NB4 (cell line): ENCODE measurements at places on chromosomes 3 and 15.
A peak's percentile ranks its signal among the peaks of the same experiment; 100 is the strongest.

GRCh38 chr3:97960993-97961766 is 11.1 kb downstream of the RIOX2 start:
- no peak for DNase-seq

DNA sequence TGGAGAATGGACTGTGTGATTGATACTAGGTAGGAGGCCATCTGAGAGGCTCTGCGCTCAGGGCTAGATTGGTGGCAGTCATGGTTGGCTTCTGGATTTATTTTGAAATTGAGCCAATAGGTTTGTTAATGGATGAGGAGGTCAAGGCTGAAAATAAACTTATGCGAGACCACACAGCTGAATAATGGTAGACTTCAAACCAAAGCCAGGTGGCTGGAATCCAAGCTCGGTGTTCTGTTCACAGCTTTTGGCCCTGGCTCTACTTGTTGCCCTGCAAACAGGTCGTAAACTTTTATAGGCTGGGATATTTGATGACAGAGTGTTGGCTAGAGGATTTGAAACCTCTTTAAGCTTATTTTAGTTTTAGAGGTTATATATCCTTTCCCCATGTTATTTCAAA is 160.4 kb downstream of the CHL1 start:
- no peak for DNase-seq

DNA sequence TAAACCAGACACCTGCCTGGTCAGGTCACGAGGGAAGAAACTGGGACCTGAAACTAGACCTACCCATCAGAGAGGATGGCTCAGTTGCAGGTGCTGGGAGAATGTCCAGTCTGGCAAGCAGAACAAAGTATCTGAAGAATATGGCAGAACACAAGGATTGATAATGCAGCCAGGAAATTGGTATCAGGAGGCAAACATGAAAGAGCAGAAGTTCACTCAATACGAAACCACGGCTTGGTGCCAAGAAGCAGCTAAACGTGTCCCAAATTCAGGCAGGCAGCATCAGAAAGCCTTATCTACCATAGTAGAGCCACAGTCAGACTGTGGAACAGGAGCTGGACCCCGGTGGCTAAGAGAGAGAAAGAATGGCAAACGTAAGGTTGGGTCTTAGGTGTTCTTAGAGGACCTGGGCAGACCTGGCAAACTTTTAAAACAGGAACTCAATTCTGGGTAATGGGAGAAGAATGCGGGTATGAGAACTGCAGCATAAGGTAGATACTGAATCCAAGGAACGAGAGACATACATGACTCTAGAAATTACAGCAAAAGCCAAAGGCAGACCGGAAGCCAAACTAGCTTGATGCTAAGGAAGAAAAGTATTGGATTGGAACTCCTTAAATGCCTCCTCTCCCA is 169.0 kb upstream of the NECTIN3 start:
- DNase-seq = no peak

- peak; percentile 81 for DNase-seq
Observed at GRCh38 chr15:62068071-62068809, 1.5 kb downstream of the C2CD4A start.

- DNase-seq = no peak
Observed at GRCh38 chr3:177491296-177492032, 294.2 kb upstream of the TBL1XR1 start.

DNA sequence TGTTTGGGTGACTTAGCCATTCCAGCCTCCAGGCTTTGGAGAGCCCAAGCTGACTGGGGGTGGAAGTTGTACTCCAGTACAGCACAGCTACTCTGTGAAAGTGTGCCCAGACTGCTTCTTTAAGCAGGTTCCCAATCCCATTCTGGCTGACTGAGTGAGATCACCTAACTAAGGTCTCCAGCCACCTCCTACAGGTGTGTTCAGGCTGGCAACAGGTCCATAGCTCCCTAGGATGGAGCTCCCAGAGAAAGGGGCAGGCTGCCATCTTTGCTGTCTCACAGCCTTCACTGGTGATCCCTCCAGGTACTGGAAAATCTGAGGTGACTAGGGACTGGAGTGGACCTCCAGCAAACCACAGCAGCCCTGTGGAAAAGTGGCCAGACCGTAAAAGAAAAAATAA is 445.3 kb upstream of the KCNMB2 start:
- DNase-seq = no peak

- no peak for DNase-seq
Observed at GRCh38 chr3:42505849-42506410, 3.5 kb downstream of the VIPR1 start.

- DNase-seq = no peak
Observed at GRCh38 chr3:14122301-14122700, 2.4 kb downstream of the CHCHD4 start.

DNA sequence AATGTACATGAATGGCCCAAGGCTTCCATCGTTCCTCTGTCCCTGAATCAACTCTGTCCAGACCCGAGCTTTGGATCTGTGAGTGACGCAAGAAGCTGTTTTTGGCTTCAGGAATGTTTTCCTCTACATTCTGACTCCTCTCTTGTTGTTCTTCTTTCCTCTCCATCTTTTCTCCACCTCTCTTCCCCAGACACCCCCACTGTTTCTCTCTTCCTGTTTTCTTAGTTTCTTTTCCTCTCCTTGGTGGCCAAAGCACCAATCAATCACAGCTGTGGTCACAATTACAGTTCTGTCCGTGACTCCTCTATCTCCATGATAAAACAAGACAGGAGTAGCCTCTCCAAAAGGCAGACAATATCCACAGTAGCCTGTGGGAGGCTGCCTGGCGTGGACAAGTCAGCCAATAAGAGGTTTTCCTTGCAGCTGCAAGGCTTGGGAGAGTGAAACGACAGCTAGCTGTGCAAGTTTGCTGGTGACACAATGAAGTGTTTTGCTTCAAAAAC is 4.9 kb upstream of the TMEM212 start:
- DNase-seq = peak; percentile 37

- DNase-seq = peak; percentile 34
Observed at GRCh38 chr3:52798978-52799476, 4.4 kb downstream of the ITIH3 start.

DNA sequence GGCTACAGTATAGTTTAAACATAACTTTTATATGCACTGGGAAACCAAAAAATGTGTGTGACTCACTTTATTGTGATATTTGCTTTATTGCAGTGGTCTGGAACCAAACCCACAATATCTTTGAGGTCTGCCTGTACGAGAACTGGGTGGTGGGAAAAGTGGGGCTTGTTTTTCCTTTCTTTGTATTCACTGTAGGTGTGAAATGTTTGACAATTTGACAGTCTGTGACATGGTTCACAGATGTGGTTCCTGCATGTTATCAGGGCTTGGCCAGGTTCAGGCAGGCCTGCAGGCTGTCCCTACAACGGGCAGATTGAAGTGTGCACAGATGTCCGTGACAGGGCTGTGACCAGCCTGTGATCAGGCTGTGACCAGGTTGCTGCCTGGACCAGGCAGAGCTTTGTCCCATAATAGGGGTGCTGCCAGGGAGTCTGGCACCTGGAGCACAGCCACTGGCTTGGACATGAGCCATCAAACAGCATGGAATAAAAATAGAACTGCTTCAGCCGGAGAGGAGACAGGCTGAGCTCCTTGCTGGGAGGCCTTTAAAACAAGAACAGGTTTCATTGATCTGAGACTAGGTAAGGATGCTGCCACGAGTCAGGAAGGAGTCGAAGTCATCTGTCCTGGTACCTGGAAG is 61.0 kb downstream of the KLF13 start:
- no peak for DNase-seq

DNA sequence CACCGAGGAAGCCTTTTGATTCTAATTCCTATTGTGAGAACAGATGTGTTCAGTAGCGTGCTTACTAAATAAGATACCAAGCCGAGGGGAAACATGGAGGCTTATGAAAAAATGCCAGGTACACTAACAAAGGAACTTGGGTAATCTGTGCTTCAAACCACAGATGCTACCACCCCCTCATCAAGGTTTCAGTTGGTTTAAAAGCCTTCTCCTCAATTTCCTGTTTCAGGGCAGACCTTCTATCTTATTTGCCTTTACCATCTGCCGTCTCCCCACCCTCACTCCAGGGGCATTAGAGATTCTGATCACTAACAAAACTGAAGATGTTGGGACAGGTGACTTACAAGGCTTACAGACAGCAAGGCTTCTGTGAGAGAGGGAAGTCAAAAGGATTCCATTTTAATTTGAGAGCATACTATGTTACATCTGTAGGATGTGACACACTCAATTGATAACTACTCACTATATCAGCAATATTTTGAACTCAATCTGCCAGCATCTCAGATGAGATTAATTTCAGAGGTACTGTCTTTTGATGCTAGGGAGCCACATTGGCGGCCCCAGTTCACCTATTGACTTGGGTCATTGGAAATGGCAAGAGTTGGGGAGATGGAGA is 60.6 kb upstream of the PLCL2 start:
- DNase-seq = peak; percentile 7

DNA sequence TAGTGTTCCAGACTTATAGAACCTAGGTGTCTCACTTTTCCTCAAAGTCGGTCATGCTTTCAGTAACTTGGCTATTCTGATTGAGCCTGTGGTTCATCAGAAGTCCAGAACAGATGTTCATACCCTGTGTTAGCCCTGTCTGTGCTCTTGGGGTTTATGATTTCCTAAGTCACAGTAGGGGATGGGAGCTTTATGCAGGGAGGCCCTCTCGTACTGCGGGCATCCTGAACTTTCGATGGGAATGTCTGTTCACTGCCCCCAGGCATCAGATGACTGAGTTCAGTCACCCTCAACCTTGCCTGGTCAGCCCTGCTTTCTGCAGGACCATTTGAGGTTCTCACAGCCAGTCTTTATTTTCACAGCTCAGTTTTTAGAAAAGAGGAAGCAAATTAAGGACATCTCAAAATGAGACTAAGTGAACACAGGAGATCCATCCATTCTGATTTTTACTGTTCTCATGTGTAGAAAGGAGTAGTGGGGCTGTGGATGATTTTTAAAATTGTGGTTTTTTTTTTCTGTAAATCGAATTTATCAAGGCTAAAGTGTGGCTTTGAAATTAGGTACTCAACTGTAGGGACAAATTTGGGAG is 71.3 kb downstream of the CMTM8 start:
- no peak for DNase-seq

GRCh38 chr15:81653259-81653658 is 279.2 kb upstream of the TMC3 start:
- DNase-seq = no peak

GRCh38 chr15:63063164-63063756 is 20.7 kb downstream of the TPM1 start:
- DNase-seq = peak; percentile 40

- no peak for DNase-seq
Observed at GRCh38 chr3:23653647-23654525, 151.9 kb upstream of the UBE2E1 start.

- DNase-seq = no peak
Observed at GRCh38 chr3:176780766-176781165, 416.5 kb downstream of the TBL1XR1 start.

DNA sequence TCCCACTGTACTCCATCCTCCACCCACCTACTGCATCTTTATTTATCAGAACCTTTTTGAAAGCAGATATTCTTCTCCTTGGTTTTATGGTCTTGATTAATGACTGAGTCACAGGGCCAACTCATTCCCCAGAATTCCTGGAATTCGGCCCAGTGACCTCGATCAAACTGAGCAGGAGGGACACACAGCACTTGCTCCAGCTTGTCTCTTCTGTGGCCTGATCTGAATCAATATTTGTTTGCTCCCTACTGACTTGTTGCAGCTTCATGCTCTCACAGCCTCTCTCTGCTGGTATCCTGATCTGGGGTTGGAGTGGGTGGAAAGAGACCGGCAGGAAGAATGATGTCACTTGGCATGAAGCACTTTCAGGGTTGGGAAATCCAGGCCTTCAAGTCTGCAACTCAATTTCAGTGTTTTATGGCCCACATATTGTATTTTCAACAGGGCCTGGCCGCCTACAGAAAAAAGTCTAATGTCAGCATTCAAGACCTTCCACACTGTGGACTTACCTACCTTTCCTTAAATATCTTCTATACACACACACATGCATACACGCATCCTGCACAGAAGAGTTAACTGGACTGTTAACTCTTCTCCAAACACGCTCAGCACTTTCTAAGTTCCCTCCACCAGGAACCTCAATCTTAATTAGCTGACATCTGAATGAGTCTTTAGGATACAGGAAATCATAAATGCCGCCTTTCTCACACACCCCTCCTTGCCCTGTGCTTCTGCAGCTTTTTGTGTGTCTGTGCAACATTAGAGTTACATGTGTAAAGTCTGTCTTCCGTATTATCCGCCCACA is 4.6 kb downstream of the ANXA2 start:
- peak; percentile 50 for DNase-seq

GRCh38 chr15:93093765-93094164 is 4.8 kb upstream of the RGMA start:
- no peak for DNase-seq

DNA sequence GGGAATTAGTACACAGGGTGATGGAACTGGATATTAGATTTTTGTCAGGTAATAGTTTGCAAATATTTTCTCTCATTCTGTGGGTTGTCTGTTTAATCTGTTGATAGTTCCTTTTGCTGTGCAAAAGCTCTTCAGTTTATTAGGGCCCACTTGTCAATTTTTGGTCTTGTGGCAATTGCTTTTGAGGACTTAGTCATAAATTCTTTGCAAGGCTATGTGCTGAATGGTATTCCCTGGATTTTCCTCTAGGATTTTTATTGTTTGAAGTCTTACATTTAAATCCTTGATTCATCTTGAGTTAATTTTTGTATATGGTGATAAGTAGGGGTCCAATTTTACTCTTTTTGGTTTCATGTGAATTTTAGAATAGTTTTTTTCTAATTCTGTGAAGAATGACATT is 111.3 kb downstream of the ARRDC4 start:
- DNase-seq = no peak

DNA sequence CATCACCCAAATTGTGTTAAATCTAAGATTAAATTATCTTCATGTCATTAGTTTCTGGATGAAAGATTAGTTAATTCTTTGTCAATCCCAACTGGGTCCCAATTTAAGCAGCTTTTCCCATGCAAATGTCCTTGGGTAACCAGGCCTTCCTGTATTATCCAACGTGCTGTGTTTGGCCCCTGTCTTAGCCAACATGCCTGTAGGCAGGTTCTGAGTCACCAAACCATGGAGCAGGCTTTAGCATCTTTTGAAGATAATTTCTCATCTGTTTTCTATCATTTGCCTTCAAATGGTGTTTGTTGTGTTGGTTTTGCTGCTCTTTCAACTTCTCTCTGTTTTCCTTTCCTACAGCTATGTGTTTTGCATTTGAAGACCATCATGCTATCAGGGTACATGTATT is 216.2 kb downstream of the ITPR1 start:
- no peak for DNase-seq

GRCh38 chr15:79190093-79190492 is 92.4 kb upstream of the ANKRD34C start:
- no peak for DNase-seq
